ENCODE measurements at places on chromosomes 5 and 9.

- no peak for DNase-seq
These were observed 427.6 kb downstream of the NR2F1-AS1 start for GRCh38 chr5:93153461-93153860.

GRCh38 chr9:109387206-109387605, 66.3 kb upstream of the EPB41L4B start:
- DNase-seq, result no peak

- DNase-seq, result no peak
These were observed 657.4 kb downstream of the BRINP1 start for GRCh38 chr9:118711843-118712242.

- no peak for DNase-seq
These were observed 167.1 kb downstream of the PIK3R1 start for GRCh38 chr5:68382640-68383039.

DNA sequence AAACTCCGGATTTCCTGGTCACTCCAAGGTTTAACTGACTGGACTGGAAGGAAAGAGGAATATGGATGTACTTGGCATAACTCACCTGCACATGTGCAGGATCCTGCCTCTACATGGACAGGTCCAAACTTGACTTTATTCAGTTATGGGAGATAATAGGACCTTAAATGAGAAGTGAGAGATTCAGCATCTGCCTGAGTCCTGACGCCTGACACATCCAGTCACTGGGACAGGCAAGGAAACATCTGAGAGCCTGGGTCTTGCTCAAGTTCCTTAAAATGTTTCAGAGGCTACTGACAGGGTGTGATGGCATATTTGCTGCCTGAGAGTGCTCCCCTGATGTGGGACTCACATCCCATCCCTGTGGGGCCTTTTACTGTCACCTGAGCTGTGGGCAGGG, 34.9 kb downstream of the ZNF354A start:
- no peak for DNase-seq

DNA sequence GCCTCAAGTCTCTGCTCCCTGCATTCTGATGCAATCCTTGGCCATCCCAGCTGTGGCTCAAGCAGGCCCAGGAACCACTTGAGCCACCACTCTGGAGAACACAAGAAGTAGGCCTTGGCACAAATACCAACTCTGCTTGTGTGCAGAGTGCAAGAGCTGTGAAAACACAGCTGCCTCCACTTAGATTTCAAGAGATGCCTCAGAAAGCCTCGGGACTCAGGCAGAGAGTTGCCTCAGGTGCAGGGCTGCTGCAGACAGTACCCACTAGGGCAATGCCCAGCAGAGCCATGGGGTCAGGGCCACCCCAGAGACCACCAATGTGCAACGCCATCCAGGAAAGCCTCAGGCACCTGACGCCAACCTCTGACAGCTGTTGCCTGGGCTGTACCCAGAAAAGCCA, 82.4 kb downstream of the FREM1 start:
- DNase-seq, result no peak

DNA sequence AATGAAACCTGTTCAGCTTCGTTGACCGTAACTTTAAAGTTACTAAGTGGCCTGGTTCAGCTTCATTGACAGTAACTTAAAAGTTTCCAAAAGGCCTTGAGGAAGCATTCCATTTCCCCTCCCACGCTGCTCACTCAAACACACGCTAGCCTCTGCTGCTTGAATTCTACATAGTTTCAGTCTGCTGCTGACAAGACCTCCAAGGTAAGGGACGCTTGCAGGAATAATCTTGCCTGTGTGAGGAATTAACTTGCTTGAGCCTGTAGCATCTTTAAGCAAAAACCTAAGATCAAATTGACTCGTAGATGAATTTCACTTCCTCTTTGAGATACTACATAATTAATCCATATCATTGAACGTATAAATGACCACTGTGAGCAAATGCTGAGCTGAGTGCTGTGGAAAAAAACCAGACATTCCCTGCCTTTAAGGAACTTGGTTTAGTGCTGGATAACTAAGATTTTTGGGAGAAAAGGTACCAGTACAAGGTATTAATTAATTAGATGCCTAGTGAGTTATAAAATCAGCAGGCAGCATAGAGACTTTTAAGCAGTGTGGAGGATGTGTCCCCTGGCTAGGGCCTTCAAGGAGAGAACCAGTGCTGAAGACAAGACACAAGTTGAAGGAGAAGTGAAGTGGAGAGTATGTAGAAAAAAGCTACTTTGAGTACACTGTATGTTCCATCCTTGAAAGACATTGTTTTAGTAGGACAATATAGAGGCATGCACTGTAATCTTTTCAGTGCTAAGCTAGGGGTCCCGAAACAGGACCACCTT, 39.2 kb downstream of the GRAMD2B start:
- no peak for DNase-seq

- no peak for DNase-seq
These were observed 102.0 kb upstream of the PRLR start for GRCh38 chr5:35331956-35332950.

DNA sequence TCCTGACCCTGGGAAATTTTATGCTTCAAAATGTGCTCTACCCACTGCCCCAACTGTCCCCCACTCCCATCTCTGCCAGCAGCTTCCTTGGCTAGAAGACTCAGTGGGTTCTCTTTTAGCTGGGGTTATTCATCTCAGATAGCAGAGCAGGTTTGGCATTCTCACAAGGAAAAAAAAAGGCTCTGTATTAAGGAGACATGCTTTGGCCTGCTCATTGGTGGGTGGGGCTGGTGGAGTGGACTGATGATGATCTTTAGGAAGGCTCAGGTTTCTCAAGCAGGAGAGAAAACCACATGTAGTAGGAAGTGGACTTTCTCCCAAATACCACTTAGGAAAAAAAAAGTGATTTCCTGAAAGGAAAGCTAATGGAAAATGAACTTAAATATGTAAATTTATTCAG, 279.2 kb upstream of the ZNF462 start:
- no peak for DNase-seq

Data from brain pericyte (primary cell).